ENCODE measurements at places on chromosomes 7 and 10.
A peak's percentile ranks its signal among the peaks of the same experiment; 100 is the strongest.

- no peaks in the 10 kb centered on the region for H3K4me1 ChIP-seq
- no peaks in the 10 kb centered on the region for H3K27me3 ChIP-seq
- no peak overlapping the region for H3K27ac ChIP-seq
- H3K4me3 ChIP-seq = no peak overlapping the region
Measured at GRCh38 chr7:7843240-7843639, 124.8 kb upstream of the RPA3 start.

DNA sequence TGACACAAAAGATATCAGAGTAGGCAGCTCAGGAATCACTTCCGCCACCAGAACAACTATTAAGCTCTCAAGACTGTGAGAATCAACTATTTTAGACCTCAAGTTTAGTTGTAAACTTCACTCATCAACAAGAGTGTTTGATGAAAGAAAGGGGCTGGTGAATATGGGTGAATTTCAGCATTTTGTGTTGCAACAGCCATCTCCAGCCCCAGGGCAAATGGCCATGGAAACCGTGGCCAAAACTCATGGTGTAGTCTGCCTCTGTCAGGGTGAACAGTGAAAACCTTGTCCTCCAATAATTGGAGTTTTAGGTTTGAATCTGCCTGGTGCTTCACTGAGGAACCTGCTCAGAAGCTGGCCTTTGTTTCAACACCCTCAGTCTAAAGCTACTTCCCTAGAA lies 60.0 kb downstream of the POLR1F start:
- no peak for DNase-seq
- no peaks in the 10 kb centered on the region for H3K4me1 ChIP-seq
- H3K4me3 ChIP-seq = no peak overlapping the region
- no peaks in the 10 kb centered on the region for H3K36me3 ChIP-seq
- no peak overlapping the region for H3K27ac ChIP-seq

DNA sequence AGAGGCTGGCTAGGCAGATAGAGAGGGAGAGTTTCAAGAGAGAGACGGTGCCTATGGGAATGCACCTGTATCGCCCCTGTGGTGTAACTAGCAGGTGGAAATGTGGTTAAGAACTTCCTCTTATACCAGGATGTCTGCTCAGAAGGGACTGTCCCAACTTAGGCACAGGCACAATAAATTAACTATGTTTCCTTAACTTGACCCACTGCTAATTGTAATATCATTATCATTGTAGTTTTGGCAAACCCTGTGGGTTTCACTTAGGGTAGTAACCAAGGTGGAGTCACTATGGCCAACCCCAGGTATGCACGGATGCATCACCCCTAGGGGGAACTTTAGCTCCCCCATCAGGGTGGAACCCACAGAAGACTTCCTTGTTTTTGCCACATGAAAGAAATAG lies 455.7 kb downstream of the DGKB start:
- DNase-seq = no peak
- H3K36me3 ChIP-seq = no peaks in the 10 kb centered on the region
- no peaks in the 10 kb centered on the region for H3K27me3 ChIP-seq
- no peak overlapping the region for H3K27ac ChIP-seq
- H3K4me1 ChIP-seq = no peaks in the 10 kb centered on the region

GRCh38 chr7:27118580-27118979 lies 12.0 kb downstream of the HOXA4 start:
- peak overlapping the region; percentile 64 for H3K27ac ChIP-seq
- peaks cover 11% of the 10 kb centered on the region for H3K36me3 ChIP-seq
- H3K4me3 ChIP-seq = peak overlapping the region; percentile 46
- H3K27me3 ChIP-seq = no peaks in the 10 kb centered on the region

DNA sequence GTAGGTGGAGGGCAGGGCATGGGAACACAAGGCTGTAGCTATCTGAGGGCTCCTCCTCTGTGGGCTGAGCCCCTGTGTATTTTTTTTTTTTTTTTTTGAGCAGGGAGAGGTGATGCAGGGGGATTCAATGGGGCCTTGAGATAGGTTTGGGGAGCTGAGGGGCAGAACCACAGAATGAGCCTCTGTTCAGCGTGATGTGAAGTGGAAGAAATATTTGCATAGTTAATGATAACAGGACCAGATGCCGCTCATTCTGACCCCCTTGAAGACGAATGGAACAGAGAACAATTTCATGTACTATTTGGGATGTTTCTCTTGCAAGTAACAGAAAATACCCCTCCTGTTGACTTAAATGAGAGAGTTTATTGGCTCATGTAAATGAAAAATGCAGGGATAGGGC lies 69.7 kb upstream of the EMX2 start:
- H3K36me3 ChIP-seq = no peaks in the 10 kb centered on the region
- no peak overlapping the region for H3K27ac ChIP-seq
- DNase-seq = no peak
- H3K4me3 ChIP-seq = no peak overlapping the region
- H3K4me1 ChIP-seq = no peaks in the 10 kb centered on the region
- H3K27me3 ChIP-seq = peaks cover 9% of the 10 kb centered on the region

DNA sequence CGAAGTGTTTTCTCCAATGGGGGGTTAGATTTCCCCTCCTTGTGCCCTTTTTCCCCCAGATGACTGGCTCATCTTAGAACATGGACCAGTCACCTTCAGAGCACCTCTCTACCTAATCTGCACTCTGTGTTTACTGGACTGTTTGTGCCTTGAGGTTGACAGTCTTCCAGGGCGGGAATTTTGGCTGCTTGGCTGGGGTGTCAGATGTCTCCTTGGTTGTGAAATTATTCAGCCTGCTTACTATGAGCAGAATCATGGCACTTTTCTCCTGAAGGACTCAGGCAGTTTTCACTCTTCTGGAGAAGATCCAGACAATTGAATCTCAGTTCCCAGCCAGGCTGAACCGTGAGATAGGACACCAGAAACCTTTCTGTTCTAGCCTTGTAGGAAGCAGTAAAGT lies 60.3 kb upstream of the NFKB2 start:
- H3K27ac ChIP-seq = peak overlapping the region; percentile 73
- H3K27me3 ChIP-seq = no peaks in the 10 kb centered on the region
- H3K4me3 ChIP-seq = no peak overlapping the region
- DNase-seq = peak; percentile 86
- H3K4me1 ChIP-seq = peaks cover 38% of the 10 kb centered on the region

DNA sequence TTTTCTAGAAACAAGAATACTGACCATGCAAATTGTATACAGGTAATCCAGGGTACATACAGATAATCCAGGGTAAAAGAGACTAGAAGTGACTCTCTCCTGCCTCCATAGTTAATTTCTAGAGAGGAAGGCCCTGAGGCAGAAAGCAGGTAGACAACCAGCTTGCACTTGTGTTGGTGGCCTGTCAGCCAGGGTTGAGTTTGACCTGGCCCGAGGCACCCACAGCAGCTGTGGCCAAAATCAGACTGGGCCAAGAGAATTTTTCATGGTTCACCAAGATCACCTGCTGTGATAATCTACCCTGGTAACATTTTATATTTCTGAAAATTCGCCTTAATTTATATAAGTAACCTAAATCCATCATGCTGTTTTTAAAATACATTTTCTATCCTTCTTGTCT lies 386.5 kb upstream of the ETV1 start:
- no peak overlapping the region for H3K27ac ChIP-seq
- no peaks in the 10 kb centered on the region for H3K27me3 ChIP-seq
- H3K36me3 ChIP-seq = no peaks in the 10 kb centered on the region

DNA sequence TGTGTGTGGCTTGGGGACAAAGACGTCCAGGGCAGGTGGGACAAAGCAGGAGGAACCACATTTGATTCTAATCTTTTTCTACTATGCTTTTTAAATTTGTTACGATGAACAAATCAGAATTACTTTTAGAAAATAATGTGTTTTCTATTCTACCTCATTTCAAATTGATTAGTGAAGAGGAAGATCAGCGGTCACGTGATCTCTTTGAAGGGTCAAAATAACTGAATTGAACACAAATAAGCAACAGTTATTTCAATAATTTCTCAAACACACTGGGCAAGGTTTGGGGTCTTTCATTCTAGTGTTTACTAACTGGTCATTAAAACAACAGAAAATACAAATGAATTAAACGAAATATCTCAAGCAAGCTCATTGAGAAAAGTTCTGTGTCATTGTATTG lies 773.0 kb upstream of the IGFBP3 start:
- H3K27ac ChIP-seq = no peak overlapping the region
- no peaks in the 10 kb centered on the region for H3K27me3 ChIP-seq
- DNase-seq = no peak

DNA sequence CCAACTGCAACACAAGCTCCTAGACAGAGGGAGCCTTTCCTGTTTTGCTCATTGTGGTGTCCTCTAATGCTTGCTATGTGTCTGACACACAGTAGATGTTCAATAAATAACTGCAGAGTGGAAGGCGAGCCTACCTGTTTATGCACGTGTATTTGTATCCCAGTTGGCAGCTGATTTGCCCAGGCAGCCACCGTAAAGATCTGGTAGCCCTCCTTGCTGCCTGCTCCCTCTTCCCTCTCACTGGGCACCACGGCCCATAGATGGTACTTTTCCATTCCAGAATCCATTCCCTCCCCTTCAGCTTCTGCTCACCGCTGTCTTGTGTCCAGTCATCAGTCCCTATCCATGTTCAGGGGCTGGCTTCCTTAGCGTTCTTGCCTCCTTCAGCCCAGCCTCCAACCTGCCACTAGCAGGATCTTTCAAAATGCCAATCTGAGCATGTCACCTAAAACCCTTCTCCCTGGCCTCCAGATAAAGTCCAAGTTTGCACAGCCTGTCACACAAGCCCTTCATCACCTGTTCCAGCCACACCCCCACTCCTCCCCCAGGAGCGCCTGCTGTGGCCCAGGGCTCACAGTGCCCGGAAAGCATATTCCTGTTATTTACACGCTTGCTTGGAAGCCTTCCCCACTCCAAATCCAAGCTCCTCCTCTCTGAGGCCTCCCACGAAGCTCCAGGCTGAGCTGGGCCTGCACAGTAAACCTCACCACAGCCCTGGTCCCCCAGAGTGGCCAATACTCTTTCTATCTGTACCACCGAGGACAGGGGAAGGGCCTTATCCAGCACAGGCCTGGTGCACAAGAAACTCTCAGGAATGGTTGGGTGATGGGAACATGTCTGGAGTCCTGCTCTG lies 21.0 kb downstream of the ZCCHC24 start:
- peak overlapping the region; percentile 82 for H3K27ac ChIP-seq
- H3K36me3 ChIP-seq = no peaks in the 10 kb centered on the region
- no peaks in the 10 kb centered on the region for H3K27me3 ChIP-seq
- DNase-seq = peak; percentile 66
- H3K4me1 ChIP-seq = peaks cover 68% of the 10 kb centered on the region

DNA sequence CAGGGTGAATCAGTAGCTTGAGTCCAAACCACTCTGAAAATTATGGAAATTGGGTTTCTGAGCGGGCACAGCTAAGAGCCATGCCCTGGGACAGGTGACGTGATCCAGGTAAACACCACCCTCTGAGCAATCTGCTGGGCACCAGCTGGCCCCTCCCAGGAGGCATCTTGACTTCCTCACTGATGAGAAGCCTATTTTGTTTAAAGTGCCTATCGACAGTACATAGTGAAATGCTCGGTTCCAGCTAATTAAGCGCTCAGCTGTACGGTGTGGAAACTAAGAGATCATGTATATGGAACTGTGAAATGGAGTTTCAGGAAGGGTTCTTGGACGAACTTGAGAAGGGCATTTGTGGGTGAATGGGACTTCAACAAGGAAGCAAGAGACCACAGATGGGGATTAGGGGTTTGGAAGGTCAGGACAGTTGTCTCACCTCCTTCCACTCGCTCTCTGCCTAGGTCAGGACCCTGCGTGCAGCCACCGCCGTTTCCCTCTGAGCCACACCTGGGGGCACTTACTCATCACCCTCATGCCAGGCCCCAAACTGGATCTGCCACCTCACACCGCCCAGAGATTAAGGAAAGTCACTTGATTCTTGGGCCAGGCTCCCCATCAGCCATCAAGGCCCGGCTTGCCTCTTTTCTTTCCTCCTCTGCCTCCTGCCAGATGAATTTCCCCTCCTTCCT lies 3.2 kb downstream of the ITPRIP start:
- H3K27me3 ChIP-seq = no peaks in the 10 kb centered on the region
- peaks cover 69% of the 10 kb centered on the region for H3K4me1 ChIP-seq
- no peak for DNase-seq
- H3K36me3 ChIP-seq = peaks cover 3% of the 10 kb centered on the region
- H3K27ac ChIP-seq = no peak overlapping the region
- H3K4me3 ChIP-seq = no peak overlapping the region

GRCh38 chr7:97016381-97017191 lies 8.0 kb downstream of the DLX5 start:
- H3K36me3 ChIP-seq = no peaks in the 10 kb centered on the region
- no peak for DNase-seq
- peaks cover 100% of the 10 kb centered on the region for H3K27me3 ChIP-seq
- H3K4me1 ChIP-seq = peaks cover 25% of the 10 kb centered on the region
- H3K27ac ChIP-seq = no peak overlapping the region

- DNase-seq = no peak
- H3K27me3 ChIP-seq = no peaks in the 10 kb centered on the region
- H3K4me3 ChIP-seq = no peak overlapping the region
- peaks cover 14% of the 10 kb centered on the region for H3K4me1 ChIP-seq
Measured at GRCh38 chr7:95660023-95660434, 63.7 kb upstream of the PDK4 start.

DNA sequence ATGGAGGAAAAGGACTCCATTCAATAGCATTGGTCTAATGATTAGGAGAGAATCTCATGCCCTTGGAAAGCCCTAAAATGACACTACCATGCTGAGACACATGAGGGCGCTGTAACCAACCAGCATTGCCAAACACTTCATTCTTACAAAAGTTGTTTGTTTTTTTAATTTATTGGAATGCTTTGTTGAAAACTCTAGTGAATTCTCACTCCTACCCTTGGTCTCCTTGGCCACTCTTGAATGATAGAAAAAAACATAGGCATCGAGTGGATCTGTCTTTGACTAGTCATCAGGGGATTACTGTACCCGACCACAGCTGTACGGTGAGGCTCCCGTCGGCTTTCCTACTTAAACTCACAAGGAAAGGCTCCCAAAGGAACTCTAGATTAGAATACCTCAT lies 29.3 kb upstream of the ADD3 start:
- H3K27me3 ChIP-seq = no peaks in the 10 kb centered on the region
- H3K27ac ChIP-seq = no peak overlapping the region
- no peak overlapping the region for H3K4me3 ChIP-seq
- peak; percentile 34 for DNase-seq
- H3K4me1 ChIP-seq = no peaks in the 10 kb centered on the region

GRCh38 chr7:149670288-149670687 lies 103.1 kb downstream of the ZNF467 start:
- no peaks in the 10 kb centered on the region for H3K27me3 ChIP-seq
- H3K27ac ChIP-seq = no peak overlapping the region
- no peak for DNase-seq
- no peaks in the 10 kb centered on the region for H3K36me3 ChIP-seq

DNA sequence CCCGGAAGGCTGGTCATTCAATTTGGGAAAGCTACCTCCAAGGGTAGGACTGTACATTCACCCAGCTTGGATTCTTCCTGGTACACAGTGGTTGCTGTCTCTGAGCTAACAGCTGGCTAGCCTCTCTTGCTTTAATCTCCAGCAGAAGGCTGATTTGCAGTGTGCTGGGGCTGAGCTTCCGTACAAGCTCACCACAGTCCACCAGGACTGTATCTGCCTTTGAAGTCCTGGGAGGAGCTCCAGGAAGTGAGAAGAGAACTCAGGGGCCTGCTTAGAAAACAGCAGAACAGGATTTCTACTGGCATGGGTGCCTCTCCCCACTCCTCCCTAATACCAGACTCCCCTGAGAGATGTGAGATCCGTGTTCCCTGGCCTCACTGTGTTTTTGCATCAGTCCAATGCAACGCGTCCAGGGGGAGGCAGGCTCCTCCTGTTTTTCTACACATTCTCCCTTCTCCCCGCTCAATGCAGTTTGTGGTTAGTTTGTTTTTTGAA lies 6.6 kb downstream of the AFAP1L2 start:
- H3K4me1 ChIP-seq = no peaks in the 10 kb centered on the region
- H3K4me3 ChIP-seq = no peak overlapping the region
- DNase-seq = no peak
- H3K27me3 ChIP-seq = peaks cover 8% of the 10 kb centered on the region
- no peaks in the 10 kb centered on the region for H3K36me3 ChIP-seq
